Inflammatory macrophage treated with lipopolysaccharide for 1 hour (primary cell): ENCODE measurements at places on chromosomes 5 and 9.
A peak's percentile ranks its signal among the peaks of the same experiment; 100 is the strongest.

- DNase-seq: no peak
Measured at GRCh38 chr5:168844922-168845296, 265.7 kb upstream of the PANK3 start.

- DNase-seq: no peak
Measured at GRCh38 chr5:155871623-155872022, 455.3 kb upstream of the SGCD start.

DNA sequence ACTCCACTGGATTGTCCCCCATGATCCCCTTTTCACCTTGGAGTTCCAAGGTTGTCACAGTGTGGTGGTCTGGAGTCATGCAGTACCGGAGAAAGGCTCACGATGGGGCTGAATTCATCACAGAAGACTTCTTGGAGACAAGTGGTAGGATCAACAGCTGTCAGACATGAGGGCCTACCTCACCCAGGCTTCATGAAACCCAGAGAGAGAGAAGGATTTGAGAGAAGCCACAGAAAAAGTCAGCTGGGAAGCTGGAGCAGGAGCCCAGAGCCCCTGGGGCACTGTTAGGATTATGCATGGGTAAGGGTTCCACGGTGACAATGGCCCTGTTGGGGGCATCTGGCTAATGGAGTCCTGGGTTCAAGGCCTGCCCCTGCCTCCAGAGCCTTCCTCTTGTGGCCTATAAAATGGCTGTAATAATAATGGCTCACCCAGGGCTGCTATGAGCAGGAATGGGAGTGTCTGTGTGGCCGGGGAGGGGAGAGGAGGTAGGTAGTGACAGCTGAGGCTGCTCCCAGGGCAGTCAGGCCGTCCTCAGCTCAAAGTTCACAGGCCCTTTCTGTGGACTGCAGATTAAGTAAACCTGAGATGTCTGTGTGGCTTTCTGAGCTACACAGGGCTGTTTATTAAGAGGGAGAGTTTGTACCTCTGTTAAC is 910 bp downstream of the TRIM14 start:
- DNase-seq: peak; percentile 44

- no peak for DNase-seq
Measured at GRCh38 chr5:35832762-35833161, 23.9 kb upstream of the IL7R start.

DNA sequence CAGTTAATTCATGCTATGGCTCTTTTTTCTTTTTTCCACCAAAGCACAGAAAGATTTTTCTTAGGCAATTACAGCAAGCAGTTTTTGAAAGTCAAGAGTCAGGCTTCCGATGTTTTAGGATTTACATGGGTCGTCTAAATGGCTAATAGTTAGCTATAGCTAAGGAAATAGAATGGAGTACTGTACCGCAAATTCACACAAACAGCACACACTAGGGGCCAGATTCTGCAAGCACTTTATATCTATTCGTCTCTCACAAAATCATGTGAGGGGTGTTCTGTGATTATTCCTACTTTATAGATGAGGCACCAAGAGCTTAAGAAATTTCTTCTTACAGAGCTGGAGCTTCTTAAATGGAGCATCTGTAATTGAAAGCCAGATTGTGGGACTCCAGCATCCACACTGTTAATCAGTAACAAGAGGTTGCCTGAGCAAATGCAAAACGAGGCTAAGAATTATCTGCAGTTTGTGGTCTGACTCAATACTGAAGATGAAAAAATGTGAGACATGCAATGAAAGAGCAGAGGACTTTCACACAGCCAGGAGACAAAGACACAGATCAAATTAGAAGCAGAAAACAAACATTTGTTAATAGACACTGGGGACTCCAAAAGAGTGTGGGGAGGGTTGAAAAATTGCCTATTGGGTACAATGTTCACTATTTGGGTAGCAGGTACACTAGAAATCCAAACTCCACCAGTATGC is 62.7 kb upstream of the CTXN3 start:
- DNase-seq: no peak
